Naive thymus-derived CD4-positive, alpha-beta T cell (primary cell): ENCODE measurements at places on chromosomes 2 and 18.

DNA sequence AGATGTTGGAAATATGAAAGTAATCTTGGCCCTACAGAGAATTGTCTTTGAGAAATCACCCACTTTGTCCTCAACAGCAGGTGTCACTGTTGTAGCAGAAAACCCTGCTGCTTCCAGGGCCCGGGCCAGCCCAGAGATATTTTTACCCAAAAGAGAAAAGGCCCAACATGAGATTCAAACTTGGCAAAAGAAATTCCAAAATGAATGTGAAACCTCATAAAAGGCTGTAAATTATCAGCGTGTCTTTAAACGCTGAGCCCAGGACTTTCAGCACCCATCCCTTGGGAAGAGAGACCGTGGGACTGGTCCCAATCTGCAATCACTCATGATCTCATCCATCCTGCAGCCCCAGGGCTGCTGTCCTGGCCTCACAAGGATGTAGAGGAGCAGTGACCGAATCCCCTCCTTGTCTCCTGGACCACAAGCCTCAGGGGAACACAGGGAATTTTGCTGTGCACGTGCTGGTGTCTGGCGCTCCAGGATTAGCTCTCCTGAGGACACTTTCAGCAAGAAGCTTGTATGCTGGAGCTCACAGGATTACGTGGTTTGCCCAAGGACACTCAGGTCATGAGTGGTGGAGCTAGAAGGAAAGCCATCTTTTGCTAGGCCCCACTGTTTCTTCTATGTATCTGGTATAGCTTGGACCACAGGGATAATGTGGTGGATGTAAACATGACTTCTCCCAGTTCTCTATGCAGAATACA is 202.1 kb downstream of the RNF144A start:
- peak; percentile 10 for DNase-seq

GRCh38 chr2:88074854-88075292 is 7.2 kb downstream of the SMYD1 start:
- no peak for DNase-seq

GRCh38 chr2:144481109-144481508 is 38.8 kb downstream of the ZEB2 start:
- DNase-seq: no peak

- DNase-seq: no peak
Measured at GRCh38 chr2:65231892-65232477, 4.4 kb downstream of the ACTR2 start.

DNA sequence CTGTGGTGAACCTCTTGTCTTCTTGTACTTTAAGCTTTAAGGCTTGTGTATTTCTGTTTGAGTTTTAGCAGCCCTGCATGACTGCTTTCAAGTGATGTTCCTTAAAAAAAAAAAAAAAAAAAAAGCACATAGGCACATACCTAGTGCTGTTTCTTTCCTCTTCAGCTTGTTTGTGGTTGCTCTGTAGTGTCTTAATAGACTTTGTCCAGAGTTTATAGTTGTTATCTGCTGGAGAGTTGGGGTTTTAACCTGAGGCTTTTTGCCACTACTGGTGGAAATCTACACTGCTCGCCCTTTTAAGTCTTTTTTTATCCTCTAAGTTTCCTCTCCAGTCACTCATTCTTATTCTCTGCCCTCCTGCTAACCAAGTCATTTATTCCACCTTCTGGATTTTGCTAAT is 34.5 kb downstream of the AGFG1 start:
- no peak for DNase-seq

- DNase-seq: no peak
Measured at GRCh38 chr2:187519419-187520120, 34.7 kb downstream of the TFPI start.

GRCh38 chr18:13520306-13520705 is 206.1 kb downstream of the FAM210A start:
- DNase-seq: no peak

DNA sequence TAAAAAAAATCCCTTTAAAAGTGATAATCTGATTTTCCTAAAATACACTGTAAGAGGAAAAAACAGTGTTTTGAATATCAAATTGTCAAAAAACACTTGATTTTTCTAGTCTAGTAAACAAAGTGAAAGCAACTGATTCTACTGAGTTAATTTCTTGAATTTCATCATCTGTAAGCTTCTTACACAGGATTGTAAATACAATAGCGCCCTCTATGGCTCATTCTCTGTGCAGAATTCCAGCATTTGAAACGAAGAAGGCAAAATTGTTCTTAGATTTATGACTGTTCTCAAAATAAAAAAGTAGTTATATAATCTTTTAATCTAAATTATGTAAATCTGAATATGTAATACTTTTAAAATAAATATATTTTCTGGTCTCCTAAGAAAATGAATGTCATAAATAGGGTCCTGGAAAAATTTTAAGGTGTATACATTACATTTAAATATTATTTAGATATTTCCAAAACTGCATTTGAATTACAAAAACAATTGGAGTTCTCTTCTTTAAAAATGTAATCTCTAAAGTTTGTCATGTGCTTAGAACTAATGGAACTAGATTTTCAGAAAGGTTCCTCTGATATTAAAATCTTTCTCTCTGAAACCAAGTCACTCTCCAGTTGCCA is 176.9 kb upstream of the MC4R start:
- no peak for DNase-seq
